ENCODE measurements at places on chromosomes 5 and 9. TPM values are rescaled to one million over a fixed set of nuclear protein-coding genes. Genes with fewer than 3 reads are reported as not detected.

The SLC46A2 gene
- not detected for total RNA-seq

The CDKN2B-AS1 gene
- 2.7 TPM for total RNA-seq

The SPINK4 gene
- total RNA-seq: not detected

The AIF1L gene
- 63.4 TPM for total RNA-seq

The NR6A1 gene
- total RNA-seq: 4.6 TPM

The LCN12 gene
- not detected for total RNA-seq
